ENCODE measurements at places on chromosomes 4 and X.

DNA sequence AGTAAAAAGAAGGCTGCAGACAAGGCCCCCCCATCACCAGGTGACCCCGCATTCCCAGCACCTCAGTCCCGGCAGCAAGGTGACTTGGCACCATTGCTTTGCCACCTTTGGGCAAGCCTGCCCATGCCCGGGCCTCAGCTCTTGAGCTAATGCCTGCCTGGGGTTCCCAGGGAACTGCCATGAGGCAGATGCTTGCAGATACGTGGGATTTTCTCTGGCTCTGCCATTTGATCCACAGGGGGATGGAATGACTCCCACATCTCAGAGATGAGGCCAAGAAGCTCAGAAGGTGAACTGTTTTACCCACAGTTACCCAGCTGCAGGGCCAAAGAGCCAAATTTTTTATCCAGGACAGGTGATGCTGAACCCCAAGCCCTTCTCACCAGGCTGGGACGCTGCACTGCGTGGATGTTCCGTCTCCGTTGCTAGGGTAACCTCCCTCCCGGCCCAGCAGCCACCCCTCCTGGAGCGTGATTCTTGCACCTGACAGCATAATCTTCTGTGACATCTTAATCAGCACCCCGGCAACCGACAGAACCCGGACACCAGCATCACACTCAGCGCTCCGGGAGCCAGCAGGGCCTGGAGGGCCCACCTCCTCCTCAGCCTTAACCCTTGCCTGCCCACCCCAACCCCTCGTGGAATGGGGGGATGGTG lies 15.7 kb upstream of the MSX1 start:
- DNase-seq: no peak

DNA sequence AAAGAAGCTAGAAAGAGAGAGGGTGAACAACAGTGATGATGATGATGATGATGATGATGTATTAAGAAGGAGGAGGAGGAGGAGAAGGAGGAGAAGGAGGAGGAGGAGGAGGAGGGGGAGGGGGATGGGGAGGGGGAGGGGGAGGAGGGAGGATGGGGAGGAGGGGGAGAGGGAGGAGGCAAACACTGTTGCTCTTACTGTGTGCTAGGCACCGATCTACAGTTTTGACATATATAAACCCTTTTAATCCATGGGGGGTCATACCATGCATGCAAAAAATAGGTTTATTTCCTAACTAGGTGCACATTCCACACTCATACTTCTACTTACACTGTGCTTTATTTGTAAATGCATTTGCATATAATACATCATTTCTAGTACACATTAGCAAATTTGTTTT lies 482.8 kb upstream of the FAM241A start:
- DNase-seq: no peak

- DNase-seq: no peak
Measured at GRCh38 chr4:32117693-32118092, 1397.5 kb downstream of the PCDH7 start.

DNA sequence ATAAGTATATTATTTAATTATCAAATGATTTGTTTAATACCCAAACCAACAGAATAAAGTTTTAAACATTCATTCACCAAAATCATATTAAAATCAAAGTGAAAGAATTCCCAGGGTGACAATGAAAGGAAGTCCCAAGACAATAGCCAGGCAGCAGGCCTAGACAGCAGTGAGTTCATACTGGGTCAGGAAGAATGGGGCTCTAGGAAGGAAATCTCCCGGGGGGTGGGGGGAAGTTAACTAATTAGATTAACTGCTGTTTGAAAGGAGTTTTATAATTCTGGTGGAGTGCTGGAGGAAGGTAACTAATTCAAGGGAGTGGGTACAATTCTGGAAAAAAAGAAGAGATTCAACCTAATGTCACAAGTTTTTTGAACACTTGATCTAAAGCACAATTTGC lies 104.1 kb downstream of the ZAR1 start:
- no peak for DNase-seq

GRCh38 chr4:7161721-7162214 lies 30.6 kb upstream of the SORCS2 start:
- DNase-seq: peak; percentile 48

DNA sequence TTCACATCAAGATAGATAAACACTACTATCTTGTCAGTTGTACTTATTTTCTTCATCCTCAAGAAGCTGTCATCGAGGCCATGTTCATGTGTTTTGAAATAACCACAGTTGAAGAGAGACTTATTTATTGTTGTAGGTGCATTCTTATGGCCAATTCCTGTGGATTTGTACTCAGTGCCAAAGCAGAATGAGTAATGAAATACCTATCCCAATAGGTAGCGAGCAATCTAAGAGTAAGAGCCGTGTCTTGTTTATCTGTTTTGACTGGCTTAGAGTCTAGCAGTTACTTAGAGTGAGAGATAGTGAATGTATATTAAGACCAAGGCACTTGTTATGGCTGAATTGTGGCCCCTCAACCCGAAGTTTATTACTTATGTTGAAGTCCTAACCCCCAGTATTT lies 631.0 kb upstream of the SPANXN1 start:
- DNase-seq: no peak

- DNase-seq: no peak
Measured at GRCh38 chrX:9845578-9845952, 59.3 kb downstream of the SHROOM2 start.

DNA sequence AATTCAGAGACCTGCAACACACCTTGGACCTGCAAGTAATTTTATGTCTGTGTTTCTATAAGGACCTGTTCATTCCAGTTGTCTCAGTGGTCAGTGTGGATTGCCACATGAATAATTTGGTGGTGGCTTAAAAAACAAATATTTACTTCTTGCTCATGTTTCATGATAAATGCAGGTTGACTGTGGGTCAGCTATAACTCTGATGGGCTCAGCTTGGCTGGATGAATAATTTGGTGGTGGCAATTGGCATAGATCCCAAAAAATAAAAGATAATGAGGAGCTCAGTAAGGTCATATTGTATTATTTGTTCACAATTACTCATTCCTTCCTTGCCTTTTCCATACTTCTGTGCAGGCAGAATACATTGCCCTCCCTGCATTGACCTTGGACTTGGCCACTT lies 18.9 kb upstream of the SCRG1 start:
- no peak for DNase-seq

DNA sequence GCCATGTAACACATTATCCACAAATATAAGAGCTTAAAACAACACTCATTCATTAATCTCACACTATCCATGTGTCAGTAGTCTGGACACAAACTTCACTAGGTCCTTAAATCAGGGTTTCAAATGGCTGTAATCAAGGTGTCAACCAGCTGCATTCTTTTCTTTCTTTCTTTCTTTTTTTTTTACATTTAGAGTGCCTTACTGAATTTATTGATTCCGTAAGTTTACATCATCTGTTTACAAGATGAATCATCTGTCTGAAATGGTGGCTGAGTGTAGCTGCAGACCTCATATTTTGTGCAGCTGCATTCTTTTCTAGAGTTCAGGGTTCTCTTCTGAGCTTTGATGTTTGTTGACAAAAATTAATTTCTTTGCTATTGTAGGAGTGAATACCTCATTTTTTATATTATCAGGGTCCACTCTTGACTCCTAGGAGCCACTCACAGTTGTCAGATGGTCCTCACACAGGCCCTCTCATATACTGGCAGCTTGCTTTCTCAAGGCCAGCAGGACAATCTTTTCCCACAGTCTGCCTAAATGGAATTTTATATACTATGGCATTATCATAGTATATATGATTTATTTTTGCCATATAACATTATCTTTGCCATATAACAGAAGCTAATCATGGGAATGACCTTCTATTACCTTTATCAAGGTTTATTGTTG lies 37.8 kb downstream of the SPOCK3 start:
- no peak for DNase-seq

DNA sequence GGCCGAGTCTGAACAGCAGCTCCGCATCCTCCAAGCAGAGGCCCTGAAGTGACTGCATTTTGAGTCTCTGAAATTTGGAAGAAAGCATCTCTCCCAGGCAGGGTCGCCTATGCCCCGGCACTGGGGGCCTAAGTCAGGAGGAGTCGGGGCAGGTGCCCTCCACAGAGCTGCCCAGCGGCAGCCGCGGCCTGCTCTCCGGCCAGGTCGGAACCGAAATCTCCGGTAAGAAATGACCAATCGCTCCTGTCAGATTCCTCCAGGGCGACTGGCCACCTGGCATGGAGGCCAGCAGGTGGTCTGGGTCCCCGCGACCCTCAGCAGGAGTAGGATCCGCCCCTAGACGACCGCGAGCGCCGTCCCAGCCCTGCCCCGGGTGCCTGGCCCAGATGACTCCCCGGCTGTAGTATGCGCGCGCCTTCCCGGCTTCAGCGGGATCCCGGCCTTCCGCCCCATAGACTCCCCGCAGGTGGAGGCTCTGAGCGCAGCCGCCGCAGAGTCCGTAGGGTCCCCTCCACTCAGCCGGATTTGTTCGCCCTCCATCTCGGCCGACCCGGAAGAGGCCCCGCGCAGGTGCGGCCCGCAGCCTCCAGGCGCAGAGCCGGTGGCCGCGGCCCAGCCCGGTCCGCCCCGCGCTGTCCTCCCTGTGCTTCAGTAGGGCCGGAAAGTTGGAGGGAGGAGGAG lies 1.5 kb downstream of the NKX1-1 start:
- DNase-seq: no peak

GRCh38 chrX:68304602-68305001 lies 128.7 kb downstream of the OPHN1 start:
- DNase-seq: no peak

GRCh38 chr4:161172396-161173026 lies 991.3 kb downstream of the FSTL5 start:
- no peak for DNase-seq

DNA sequence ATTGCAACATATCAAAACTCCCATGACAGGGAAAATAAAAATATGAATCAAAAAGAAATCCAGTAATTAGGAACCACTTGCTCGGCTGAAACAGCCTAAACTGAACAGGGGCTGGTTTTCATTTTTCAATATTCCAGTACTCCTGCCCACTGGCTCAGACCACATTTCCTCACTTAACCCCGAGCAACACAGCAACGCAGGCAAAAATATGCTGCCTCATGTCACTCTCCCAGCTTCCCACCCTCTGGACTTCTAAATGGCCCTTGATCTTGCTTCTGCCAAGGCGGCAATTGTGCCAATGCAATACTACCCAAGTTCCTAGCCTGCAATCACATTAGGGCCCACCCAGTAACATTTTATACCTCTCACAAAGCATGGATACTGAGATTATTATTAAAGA lies 30.6 kb downstream of the USP46 start:
- no peak for DNase-seq

- DNase-seq: no peak
Measured at GRCh38 chr4:79217025-79217424, 108.8 kb downstream of the NAA11 start.

DNA sequence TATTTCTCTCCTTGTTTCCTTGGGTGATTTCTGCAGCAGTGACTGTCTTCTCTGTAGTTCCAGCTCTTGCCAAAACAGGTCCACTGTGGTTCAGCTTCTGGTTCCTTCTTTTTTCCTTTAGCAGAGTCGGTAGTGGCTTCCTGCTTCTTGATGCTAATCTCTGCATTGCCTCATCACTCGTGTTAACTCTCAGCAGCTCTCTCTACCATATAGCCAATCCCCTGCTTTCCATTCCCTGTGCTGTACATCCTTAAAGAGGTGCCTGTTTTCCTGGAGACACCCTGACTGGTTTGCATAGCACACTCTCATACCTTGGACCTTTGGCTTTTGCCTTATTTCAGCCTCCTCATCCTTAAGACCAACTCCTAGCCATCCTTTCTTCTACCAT lies 191.2 kb upstream of the LNX1 start:
- no peak for DNase-seq

DNA sequence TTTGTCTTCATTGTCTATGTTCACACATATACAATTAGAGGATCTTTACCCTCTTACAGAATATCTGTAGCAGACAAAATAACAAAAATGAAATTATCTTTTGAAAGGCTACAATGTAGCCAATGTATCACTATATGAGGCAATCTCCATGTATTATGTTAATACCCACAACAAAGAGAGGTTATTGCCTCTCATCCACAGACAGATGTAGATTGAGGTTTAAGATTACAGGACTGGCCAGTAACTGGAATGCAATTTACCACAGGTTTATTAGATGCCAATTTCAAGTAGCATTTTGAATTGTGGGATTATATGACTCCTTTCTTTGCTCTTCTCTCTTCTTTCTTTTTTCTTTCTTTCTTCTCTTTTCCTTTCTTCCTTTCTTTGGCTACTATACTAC lies 242.6 kb downstream of the ANKRD50 start:
- DNase-seq: no peak

- no peak for DNase-seq
Measured at GRCh38 chrX:2538031-2538757, 37.4 kb upstream of the DHRSX start.

DNA sequence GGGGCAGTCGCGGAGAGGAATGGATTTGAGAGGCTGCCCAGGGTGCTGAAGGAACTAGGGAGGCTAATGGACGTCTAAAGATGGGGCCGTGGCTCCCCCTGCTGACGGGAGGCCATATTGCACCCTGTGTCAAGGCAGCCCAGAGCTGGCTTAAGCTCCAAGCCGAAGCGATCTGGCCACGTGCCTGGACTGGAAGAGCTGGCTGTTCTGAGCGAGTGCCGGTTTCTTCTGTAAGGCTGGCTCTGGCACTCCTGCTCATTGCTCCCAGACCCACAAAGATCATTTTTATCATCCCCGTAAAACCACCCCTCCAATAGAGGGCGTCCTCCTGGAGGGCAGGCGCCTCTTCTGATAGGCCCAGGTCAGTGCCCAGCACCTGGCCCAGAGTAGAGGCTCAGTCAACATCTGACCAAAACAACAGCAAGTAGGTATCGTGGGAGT lies 5.6 kb downstream of the PNCK start:
- peak; percentile 92 for DNase-seq

DNA sequence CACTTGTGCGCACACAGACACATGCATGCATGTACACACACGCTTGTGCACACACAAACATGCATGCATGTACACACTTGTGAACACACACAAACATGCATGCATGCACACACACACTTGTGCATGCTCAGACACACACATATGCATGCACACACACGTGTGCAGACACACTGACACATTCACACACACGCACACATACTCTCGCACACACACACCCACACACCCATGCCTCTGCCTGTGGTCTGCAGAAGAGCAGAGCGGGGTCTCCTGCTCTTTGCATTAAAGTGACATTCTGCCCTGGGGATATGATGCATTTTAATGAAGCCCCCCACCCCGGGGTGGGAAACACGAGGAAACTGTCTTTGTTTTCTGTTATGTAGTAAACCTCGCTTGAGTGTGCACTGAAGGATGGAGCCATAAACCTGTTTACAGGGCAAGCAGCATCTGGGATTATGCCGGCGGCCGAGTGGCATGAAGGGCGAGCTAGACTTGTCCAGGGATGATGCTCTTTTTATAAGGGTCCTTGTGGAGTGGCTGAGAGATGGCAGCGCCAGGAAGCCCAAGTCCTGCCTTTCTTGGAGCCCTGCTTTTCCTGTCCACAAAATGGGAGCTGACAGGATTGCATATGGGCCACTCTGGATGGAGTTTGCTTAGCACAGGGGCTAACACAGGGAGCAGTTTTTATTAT lies 17.8 kb downstream of the PSAPL1 start:
- DNase-seq: no peak

GRCh38 chr4:77849278-77849965 lies 13.2 kb upstream of the MRPL1 start:
- no peak for DNase-seq

DNA sequence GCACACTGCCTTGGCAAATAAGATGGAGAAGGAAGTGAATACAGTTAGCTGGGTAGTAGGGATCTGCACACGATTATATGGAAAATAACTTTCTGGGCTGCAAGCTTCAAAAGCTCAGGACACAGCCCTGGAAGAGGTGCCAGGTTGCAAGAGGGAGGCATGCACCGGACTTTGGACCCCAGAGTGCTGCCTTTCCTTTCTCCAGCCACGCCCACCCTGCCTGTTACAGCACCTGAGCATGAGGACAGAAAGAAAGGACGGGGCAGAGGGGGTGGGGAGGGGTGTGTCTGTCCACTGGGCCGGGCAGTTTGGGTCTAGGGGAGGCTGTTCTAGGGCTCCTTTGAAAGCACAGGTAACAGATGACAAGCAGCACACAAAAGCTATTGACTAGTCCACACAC lies 152.8 kb downstream of the ENPP6 start:
- DNase-seq: no peak

Data from ureter (tissue), 1 donor.